ENCODE measurements at places on chromosomes 5 and 9. TPM values are rescaled to one million over a fixed set of nuclear protein-coding genes. Genes with fewer than 3 reads are reported as not detected.

FREM1 gene
- not detected for polyA plus RNA-seq

- no peak for DNase-seq
These were observed 87.5 kb downstream of the OLFM1 start for GRCh38 chr9:135174981-135175380.

DNA sequence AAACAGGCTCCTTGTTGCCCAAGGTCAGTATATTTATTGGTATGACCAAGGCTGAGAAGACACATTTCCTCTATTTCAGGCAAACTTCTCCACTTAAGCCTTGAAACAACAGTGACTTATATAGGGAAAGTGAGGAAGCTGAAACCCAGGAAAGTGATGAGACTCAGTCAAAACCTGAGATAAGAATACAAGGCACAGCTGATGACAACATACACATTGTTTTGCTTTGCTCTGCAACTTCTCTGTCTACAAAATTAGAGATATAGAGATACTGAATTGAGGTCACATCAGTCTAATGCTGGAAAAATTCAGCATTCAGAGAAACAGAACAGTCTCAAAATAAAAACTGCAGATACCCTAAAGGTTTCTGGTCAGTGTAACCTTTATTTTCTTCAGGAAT lies 586.1 kb downstream of the DNAH5 start:
- DNase-seq: no peak

GRCh38 chr9:95793924-95794828 lies 81.3 kb upstream of the ERCC6L2 start:
- no peak for DNase-seq

PLAC8L1 gene
- polyA plus RNA-seq: not detected

DNA sequence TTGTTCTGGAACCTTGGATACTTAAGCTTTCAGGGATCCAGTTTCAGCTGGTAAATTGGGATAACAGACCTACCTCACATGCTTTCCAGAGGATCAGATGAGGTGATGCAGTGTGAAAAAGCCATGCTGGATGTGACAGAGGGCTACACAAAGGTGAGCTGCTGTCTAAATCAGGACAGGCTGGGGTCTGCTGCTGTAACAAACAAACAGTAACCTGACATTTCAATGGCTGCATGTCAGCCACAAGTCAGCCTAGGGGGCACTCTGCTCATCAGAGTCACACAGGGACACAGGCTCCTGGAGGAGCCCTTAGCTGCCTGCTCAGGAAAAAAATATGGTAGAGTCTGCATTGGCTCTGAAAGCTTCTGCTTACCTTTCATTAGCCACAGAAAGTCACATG lies 66.7 kb upstream of the EGFLAM start:
- DNase-seq: no peak

- DNase-seq: no peak
These were observed 148.0 kb downstream of the GHR start for GRCh38 chr5:42570966-42571960.

GRCh38 chr5:37889612-37890317 lies 49.9 kb upstream of the GDNF start:
- DNase-seq: no peak

SLC6A7 gene
- not detected for polyA plus RNA-seq

- no peak for DNase-seq
These were observed 333.9 kb upstream of the SEMA6A start for GRCh38 chr5:116908537-116908936.

DNA sequence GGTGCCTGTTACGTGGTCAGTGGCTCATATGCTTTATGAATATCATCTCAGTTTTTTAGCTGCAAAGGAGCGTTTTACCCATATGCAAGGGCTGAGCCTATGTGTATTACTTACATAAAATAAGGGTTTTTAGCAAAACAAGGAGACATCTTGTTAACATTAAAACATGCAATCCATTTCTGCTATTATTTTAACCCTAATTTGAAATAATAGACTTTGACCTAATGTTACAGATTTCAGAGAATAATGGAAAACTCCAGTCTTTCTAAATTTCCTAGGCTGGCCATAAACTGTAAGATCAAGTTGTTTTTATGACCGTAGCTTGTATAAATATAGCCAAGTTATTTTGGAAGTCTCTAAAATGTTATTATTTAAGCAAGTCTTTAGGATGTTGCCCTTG lies 121.1 kb upstream of the SEMA6A start:
- DNase-seq: no peak

GRCh38 chr5:173611706-173612105 lies 4.7 kb downstream of the BOD1 start:
- no peak for DNase-seq

Data from CD4-positive, CD25-positive, alpha-beta regulatory T cell (primary cell).